Stimulated activated CD8-positive, alpha-beta memory T cell treated with anti-CD3 and anti-CD28 coated beads, Interleukin-12 subunit alpha, Interleukin-12 subunit beta, amount 100 ng/mL, for 4 hours (primary cell): ENCODE measurements at places on chromosomes 2 and 18.

DNA sequence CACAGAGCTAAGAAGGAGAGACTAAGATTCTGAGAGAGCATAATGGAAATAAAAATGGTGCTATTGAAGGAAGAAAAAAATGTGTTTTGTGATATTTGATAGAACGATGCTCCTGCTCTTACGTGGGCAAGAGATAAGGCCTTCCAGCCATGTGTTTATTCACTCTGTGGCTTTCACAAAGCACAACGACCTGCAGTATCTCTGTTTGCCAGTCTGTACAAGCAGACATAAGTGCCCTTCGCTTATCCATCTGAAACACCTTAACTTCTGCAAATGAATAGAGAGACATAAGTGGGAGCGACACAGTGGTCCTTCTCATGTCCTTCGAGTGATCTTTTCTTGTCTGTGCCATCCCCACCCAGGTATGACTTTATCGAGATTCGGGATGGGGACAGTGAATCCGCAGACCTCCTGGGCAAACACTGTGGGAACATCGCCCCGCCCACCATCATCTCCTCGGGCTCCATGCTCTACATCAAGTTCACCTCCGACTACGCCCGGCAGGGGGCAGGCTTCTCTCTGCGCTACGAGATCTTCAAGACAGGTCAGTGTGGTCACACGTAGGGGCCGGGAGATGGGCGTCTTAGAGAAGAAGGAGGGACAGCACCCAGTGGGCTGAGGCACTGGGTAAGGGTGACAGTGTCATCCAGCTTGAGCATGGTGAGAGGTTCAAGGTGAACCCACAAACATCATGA lies 33.7 kb downstream of the NRP2 start:
- no peak for DNase-seq

- no peak for DNase-seq
These were observed 47.8 kb upstream of the TEX51 start for GRCh38 chr2:126850940-126851339.

GRCh38 chr2:279366-279765 lies 8.5 kb downstream of the ALKAL2 start:
- no peak for DNase-seq

- no peak for DNase-seq
These were observed 825.9 kb upstream of the POU3F3 start for GRCh38 chr2:104028061-104028460.

GRCh38 chr2:8684540-8684877 lies 2.7 kb downstream of the ID2 start:
- DNase-seq = no peak

DNA sequence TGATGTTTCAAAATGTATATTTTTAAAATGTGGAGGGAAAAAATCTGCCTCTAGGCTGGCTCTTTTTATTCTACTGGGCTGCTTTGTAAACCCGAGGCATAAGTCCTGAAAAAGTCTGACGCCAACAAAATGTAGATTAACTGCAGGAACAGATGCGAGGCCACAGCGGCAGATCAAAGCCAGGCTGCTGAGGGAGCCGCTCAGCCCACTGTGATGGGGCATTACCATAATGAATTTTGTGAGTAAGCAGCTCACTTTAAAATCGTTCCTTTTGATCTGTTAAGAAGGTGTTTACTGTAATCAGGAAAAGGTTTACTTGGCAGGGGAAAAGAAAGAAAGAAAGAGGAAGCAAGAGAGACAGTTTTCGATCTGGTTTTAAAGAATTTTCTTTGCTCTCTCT lies 269.0 kb downstream of the ICOS start:
- no peak for DNase-seq

DNA sequence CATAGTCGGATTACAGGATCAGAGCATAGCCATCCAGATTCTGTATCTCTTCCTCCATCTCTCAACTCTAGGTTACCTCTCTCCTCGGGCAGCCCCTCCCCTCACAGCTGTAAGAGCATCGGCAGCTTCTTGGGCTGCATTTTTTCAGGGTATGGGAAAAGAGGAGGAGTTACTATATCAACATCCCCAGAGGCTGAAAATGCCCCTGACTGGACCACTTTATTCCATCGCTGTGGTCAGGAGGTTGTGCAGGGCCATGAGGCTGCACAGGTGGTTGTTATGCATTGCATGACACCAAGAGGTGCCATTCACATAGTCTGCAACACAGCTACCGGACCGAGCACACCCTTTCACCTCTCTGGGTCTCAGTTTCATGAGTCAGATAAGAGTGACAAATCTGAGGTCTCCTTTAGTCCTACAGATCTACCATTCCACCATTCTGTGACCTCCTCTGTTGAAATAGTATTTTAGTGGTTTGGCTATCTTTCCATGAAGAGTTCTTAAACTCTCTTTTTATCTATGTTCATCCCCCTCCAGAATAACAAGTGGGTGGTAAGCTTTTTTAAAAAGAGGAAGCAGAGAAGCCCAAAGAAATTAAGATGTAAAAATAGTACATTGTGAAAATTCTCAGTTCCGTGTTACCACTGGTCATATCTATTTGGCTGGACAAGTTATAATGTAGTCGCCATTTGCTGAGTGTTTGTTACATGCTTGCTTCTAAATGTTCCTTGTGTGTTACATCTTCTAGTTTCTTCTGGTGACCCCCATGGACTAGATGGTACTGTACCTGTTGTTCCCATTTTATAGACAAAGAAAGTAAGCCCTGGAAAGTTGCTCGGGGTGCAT lies 56.6 kb upstream of the SLC1A4 start:
- DNase-seq = no peak

- DNase-seq = no peak
These were observed 195.9 kb upstream of the HS6ST1 start for GRCh38 chr2:128514555-128514955.

DNA sequence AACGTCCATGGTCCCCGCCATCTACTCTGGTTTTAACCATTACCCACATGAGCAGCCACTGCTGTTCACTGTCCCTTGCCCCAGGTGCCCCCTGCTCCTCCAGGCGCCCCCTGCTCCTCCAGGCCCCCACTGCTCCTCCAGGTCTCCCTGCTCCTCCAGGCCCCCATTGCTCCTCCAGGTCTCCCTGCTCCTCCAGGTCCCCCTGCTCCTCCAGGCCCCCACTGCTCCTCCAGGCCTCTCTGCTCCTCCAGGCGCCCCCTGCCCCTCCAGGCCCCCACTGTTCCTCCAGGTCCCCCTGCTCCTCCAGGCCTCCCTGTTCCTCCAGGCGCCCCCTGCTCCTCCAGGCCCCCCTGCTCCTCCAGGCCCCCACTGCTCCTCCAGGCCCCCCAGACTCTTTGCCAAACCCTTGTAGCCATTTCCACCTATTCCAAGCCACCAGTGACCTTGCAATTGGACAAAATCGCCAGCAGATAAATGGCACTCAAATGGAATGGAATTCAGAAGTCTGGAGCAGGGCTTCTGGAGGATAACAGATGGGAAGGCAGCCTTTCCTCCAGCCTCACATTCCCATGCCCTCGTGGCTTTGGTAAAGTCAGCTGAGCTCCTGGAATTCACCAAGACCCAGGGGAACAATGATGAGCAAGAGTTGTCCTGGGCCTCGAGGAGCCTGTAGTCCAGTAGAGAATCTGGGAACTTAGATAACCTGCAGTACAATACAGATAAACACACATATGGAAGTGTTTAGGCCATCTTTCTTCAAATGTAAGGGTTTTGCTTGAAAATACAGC lies 13.3 kb upstream of the RPL31 start:
- no peak for DNase-seq

DNA sequence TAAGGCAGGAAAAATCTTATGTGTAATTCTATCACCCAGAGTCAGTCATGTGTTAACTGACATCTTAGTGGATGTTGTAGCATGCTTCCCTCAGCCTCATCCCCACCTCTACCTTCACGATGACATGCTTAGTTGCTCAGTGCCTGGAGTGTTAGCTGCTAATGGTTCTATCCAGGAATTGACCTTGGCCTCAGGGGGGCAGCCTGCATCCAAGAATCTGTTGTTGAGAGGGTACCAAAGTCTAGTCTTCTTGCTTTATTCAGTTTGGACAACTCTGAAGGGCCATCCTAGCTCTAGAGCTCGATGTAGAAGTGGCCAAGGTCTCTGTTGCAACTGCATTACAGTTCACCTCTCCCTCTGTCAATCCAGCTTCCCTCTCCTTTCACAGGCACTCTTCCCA lies 61.2 kb downstream of the ACYP2 start:
- no peak for DNase-seq

GRCh38 chr2:183000846-183001245 lies 37.4 kb downstream of the NCKAP1 start:
- no peak for DNase-seq

DNA sequence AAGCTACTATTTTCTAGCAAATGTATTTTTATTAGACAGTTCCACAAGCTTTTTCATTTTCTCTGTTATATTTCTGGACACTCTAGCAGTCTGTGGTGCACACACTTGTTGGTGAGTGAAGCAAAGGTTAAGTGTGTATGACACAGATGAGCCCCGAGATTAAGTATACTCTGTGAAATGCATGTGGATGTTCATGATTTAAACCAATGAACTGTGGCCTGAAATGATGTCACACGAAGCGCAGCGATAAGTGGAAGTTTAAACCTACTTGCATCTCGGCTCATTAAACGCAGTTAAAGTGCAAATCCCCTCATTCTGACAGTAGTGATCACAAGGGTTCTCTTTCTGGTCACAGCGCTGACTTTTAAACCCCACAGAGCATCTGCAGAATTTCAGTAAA lies 1488.8 kb upstream of the NXPH2 start:
- no peak for DNase-seq

DNA sequence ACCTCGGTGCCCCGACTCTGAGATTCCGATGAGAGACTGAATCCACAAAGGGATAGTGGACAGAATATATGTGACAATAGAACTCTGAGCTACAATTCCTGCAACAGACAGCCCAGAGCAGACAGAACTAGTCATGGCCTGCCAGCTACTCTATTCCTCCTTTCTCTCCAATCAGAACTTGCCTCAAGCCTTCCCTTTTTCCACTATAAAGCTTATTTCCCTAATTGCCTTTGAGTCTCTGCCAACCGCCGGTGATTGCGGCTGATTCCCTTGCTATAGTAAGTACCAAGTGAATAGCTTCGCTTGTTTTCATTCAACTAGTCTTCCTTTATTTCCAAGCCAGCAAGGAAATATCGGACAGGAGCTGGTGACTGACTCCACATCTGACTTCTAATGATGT lies 96.8 kb downstream of the DSC3 start:
- DNase-seq = no peak

DNA sequence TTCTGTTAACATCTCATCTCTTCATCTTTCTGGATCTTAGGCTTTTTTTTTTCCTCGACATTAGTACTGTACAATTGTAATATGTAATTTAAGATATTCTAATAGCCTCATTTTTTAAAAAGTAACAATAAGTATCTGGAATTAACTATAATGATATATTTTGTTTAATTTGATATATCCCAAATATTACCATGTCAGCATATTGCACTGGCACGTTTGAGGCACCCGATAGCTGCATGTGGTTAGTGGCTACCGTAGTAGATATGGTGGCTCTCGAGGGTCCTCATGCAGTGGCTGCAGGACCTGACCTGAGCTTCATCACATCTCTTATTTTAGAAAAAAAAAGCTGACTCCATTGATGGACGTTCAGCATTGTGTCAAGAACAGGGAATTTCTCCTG lies 371.9 kb downstream of the DPP10 start:
- DNase-seq = no peak

- DNase-seq = no peak
These were observed 33.8 kb downstream of the TEX51 start for GRCh38 chr2:126932529-126932928.

GRCh38 chr2:38652431-38653273 lies 13.3 kb upstream of the GALM start:
- no peak for DNase-seq

GRCh38 chr18:9991011-9992000 lies 77.5 kb downstream of the VAPA start:
- DNase-seq = no peak

DNA sequence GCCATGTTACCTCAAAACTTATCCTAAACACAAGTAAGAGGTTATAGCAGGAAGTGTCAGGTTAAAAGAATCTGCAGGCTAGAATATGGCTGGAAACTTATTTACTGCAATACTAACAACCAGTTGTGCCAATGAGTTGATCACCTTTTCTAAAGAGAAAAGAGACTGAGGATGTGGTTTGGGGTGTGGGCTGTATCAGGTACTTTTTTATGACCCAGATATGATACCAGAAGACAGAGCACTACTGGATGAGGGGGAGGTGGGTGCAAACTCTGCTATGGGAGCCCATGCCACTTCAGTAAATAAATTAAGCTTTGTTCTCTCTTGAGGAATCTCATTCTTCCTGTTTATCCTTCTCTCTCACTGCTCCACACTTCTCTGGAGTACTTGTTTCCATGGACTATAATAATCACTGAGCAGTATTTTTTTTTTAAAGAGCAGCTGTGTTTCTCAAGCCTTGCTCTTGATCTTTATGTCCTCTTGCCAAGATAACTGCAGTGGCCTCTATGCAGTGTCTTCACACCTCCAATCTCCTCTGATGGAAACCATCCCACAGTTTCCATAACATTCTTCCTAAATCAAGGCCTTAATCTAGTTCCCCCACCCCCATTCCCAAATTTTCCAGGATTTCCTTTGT lies 51.2 kb upstream of the NOSTRIN start:
- no peak for DNase-seq

DNA sequence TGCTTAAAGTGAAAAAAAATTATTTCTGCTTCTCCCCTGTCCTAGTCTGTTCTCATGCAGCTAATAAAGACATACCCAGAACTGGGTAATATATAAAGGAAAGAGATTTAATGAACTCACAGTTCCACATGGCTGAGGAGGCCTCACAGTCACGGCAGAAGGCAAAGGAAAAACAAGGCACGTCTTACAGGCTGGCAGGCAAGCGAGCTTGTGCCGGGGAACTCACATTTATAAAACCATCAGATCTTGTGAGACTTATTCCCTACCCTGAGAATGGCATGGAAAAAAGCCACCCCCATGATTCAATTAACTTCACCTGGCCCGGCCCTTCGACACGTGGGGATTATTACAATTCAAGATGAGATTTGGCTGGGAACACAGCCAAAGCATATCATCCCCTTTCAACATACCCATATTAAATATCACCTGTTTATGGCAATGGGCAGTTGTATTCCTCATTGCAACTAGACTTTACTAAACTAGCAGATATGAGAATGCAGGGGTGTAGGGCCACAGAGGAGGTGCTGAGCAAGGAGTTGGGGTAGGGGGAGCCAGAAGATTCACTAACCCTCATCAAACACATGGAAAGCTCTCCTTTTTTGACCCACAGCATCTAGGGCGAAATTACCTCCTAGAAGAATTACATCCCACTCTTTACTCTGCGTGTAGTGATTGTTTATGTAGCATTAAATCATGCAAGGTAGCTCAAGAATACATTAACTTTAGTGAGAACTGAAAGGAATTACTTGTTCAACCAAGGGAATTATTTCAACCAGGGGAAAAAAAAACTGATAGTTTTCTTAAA lies 183.3 kb upstream of the DOK6 start:
- no peak for DNase-seq

GRCh38 chr18:43525169-43525568 lies 247.9 kb upstream of the SYT4 start:
- DNase-seq = no peak

DNA sequence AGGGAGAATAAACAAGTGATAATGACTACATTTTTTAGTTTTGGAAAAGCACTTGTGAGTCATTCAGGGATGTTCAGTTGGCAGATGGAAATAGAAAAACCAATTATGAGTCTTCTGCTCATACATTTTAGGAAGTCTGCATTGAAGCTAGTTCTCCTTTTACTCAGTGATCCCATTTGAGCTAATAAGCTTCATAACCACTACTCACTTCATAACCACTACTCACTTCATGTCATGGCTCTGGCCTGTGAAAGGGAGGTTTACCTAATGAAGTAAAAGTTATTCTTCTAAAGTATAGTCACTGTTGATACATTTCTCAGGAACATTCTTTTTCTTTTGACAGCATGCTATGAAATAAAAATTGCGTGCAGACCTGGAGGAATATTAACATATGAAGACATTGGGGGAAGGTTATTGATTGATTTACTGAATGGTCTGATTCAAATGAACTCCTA lies 948.7 kb downstream of the TSN start:
- DNase-seq = no peak
